Stimulated activated CD4-positive, alpha-beta T cell treated with anti-CD3 and anti-CD28 coated beads, Interleukin-1b, Interleukin-23, amount 100 ng/mL, for 1 hour (primary cell): ENCODE measurements at places on chromosomes 16 and 17.

- DNase-seq = no peak
Observed at GRCh38 chr16:77509051-77509450, 74.2 kb upstream of the ADAMTS18 start.

- no peak for DNase-seq
Observed at GRCh38 chr16:75506574-75506973, 11.3 kb upstream of the CHST6 start.

DNA sequence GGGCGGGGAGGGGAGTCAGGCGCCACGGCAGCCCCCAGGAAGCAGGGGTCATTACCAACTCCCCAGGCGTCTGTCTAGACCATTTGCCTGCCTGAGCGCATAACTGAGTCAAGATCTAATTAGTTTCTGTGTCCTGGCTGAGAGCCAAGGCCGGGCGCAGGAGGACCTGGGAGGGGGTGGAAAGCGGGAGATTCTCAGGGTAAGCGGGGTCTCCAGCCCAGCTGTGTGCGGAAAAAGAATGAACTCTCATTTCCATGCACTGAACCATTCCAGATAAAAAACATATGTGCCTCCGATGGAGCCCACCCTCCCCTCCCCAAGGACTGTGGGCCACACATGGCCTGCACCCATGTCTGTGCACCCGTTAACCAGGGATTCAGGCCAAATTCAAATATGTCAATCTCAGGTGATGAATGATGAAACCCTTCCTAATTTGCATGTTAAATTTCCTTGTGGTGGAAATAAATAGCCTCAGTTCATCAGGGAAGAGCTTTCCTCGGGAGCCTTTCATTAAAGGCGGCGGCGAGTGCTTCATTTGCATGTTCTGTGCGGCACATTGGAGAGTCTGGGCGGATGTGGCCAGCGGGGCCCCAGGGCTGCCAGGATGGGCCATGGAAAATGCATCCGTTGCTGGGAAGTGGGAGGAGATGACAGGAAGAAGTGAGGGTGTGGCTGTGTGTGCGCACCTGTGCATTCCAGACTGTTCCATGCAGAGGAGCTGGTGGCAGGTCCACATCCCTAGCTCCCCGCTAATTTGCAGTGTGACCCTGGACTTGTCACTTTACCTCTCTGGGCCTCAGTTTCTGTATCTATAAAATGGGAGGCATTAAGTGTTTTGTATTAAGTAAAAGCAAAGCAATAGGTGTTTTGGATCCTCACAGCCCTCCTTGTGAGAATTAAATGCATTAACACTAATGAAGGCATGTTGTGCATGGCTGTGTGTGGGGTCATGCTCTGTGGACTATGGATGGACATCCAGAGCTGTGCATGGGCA, 151.1 kb downstream of the SDK2 start:
- DNase-seq = no peak

GRCh38 chr17:68498479-68499326, 13.5 kb upstream of the PRKAR1A start:
- no peak for DNase-seq

- DNase-seq = no peak
Observed at GRCh38 chr17:57120814-57121213, 35.8 kb downstream of the AKAP1 start.

DNA sequence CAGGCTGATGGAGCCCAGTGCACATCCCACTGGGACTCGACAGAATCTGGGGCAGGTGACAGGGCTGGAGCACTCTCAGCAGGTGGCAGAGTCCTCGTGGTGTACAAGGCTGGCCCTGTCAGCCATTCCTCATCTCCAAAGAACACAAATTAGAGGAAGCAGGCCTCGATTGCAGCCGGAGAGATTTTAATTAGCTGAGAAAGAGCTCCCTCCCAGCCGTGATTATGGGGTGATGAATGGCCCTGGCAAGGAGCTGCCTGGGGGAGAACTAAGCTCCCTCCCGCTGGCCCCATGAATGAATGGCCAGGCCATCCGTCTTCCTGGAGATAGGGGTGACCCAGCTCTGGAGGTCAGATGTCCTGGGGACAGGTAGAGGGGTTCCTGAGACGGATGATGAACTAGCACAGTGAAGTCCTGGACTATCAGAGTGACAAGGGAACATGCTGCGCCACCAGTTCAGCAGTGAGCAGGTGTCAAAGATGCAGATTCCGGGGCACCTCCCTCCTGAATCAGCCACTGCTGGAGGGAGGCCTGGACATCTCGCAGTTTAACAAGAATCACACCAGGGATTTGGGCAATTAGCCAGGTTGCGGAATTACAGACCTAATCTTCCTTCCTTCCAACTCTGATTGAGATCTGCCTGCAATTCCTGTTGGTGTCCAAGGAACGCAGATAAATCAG, 35.5 kb downstream of the PIMREG start:
- DNase-seq = no peak

- no peak for DNase-seq
Observed at GRCh38 chr17:66322764-66323163, 20.4 kb downstream of the PRKCA start.

- DNase-seq = no peak
Observed at GRCh38 chr16:50010212-50010611, 14.8 kb upstream of the CNEP1R1 start.

- DNase-seq = no peak
Observed at GRCh38 chr16:50011707-50012106, 13.3 kb upstream of the CNEP1R1 start.

DNA sequence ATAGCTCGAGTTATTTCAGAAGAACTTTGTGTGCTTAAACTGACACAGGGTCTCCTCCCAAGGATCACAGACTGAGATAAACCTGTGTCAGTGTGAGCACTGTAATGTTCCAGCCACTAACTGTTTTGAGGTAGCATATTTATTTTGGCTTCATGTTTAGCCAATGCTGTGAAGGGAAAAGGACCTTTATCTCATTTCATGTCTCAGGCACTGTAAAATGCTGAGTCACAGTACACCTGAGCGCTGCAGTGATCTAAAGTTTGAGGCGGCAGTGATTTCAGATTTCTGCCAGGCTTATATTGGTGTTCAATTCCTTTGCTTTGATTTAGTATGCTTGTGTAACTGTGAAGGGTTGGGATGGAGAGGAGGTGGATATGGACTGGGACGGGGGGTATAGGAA, 3.1 kb upstream of the DNAJA2 start:
- no peak for DNase-seq

DNA sequence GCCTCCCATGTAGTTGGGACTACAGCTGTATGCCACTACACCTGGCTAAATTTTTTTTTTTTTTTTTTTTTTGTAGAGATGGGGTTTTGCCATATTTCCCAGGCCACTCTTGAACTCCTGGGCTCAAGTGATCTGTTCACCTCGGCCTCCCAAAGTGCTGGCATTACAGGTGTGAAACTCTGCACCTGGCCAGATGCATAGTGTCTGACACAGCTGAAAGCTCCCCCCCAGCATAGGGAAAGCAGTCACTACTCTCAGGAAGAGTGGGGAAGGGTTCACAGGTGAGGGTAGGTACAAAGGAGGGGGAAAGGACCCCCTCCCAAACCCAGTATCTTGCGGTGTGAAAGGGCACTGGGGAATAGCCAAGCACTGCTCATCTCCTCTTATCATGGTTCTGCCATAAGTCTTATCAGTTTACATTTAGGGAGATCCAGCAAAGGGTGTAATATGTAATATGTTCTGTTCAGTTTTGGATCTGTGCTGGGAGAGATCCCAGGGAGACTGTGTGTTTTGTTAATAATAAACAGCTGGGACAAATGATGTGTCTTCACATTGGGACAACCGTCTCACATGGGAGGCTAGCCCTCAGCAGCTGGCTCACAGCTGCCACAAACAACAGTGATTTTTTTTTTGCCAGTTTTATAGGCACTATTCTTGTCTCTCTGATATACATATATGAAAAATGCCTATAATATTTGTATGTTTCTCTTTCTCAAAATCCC, 6.8 kb upstream of the CAVIN1 start:
- no peak for DNase-seq

- DNase-seq = no peak
Observed at GRCh38 chr16:4306470-4307214, 9.2 kb upstream of the GLIS2 start.

DNA sequence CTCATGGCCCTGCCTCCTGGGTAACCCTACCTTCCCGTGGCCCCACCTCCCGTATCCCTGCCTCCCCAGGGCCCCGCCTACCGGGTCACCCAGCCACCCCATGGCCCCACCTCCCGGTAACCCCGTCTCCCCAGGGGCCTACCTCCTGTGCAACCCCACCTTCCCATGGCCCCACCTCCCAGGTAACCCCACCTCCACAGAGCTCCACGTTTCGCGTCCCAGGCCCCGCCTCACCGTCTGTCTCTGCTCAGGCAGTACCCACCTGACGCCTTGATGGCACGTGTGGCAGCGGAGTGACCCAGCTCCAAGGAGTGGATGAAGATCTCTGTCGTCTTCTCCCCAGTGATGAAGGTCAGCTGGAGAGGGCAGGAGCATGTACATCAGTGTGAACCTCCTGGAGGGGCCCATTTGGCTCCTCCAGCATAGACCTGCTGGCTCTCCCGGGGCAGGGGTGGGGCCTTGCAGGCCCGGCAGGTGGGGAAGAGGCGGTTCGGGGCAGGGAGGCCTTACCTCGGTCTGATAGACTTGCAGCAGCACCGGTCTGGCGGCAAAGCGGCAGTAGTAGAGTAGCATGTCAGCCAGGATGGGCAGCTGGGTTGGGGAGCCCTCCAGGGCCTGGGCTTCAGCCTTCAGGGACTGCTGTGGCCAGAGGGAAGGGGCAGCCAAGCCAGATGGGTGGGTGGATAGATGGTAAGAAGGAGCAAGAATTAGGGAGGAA, 18.7 kb upstream of the PIK3R6 start:
- DNase-seq = no peak

DNA sequence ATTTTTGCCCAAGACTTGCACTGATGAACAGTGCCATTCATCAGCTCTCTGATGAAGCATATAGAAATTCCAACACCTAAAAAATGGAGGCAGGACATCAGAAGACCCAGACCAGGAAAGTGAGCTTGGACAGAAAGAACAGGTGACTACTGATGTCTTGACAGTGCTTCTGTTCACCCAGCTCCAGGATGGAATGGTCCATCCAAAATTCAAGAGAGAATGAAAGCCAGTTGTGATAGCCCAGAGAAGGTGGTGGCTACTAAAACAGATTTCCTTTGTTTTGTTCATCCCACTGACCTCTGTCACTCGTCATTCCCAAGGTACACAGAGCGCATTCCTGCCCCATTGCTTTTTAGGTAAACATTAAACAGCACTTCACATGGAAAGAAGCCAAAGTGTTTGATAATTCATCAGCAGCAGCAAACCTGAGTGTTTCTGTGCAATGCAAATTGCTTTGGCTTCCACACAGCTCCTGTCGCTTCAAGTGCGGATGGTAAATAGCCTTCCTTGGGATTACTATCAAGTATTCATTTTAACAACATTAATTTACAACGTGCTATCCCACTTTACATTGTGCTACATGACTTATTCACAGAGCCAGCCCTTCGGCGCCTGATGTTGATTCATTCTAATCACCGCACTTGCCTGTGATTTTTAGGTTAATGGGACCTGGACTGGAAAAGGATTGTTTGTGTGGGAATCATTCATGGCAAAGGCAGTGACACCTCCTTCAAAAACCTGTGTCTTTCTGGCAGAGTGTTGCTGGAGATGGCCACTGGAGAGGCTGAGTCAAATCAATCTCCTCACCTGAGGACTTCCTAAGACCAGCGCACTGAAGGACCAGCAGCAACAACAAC, 65.1 kb upstream of the TOX3 start:
- no peak for DNase-seq
